Activated CD4-positive, alpha-beta memory T cell treated with anti-CD3 and anti-CD28 coated beads for 36 hours (primary cell): ENCODE measurements at places on chromosomes 6 and 20.

- DNase-seq = no peak
These were observed 229.8 kb upstream of the CEP162 start for GRCh38 chr6:84457276-84457675.

- DNase-seq = no peak
These were observed 404.4 kb downstream of the UTRN start for GRCh38 chr6:144689503-144690040.

DNA sequence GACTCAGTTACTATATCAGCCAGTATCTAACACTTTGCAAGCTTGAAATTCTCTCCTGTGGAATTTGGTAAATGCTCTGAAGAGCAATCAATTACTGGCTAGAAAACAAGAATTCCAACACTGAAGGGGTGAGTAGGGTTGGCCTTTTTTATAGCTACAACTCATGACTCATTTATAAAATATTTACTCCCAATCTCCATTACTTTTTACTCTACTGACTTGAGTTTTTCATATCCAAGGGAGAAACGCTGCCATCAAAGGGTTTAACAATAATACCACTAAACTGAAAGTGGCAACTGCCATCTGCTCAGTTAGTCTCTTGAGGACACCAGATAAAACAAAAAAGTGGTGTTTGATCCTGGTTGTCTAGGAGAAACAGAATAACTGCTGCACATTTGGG lies 203.1 kb downstream of the UBE3D start:
- DNase-seq = no peak

- peak; percentile 36 for DNase-seq
These were observed 38.6 kb downstream of the OVOL2 start for GRCh38 chr20:18019068-18019467.

DNA sequence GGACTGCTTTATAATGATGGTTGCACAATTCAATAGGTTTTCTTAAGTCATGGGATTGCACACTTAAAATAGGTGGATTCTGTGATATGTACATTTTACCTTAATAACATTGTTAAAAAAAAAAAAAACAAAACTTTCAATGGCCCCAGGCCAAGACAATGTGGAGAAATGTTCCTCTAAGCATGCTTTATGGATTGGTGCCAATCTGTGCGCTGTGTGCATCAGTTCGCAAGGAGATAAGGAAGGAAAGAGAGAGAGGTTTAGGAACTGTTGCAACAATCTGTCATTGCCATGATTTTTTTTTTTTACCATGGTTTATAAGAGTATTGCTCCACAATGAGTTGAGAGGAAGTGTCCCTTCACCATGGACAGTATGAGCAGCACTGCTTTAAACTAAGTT lies 399.6 kb downstream of the PTPRT start:
- no peak for DNase-seq

DNA sequence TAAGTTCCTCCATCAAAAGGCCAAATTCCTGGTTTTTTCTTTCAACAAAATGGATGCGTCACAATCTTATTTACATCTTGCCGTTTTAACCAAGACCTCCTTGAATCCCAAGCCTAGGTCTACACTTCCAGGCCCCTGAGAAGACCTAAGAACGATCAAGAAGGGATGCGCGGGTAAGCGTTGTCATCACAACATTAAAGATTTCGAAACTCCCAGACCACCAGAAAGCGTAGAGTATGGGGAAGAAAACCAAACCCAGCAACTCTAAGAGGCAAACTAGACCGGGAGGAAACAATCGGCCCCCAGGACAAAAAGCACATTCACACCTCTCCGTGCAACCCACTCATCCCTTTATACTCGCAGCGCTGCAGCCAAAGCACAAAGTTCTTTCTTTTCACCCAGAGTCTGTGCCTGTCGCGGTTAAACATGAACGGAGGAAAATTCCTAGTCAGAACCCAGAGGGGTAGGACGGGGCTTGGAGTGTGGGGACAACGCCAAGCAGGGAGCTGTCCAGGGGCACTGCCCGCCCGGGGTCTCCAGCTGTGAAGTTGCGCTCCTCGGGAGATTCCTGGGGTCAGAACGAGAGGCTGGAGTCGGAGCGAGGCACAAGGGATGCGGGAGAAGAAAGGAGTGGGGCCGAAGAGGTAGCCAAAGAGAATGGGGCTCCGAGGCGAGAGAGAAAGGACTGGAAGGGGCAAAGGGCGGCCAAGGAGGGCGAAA lies 725 bp downstream of the OSER1 start:
- DNase-seq = peak; percentile 30

DNA sequence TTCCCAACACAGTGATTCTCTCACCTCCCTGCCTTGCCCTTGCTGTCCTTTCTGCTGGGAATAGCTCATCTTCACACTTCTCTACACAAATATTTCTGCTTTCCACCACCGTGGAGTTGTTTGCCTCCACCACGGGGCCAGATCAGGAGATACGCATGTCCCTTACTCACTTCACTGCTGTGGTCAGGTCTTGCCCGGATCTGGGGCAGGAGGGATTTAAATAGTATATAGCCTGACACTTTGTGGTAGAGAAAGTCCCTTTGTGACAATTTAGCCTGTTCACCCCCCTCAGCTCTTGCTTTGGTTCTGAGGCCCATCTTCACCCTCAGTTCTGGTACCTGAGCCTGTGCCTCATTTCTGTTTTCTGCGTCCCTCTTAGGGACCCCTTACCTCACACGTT lies 92.6 kb upstream of the PREP start:
- DNase-seq = no peak
